ENCODE measurements at places on chromosomes 13 and 19.

- DNase-seq = no peak
These were observed 149.8 kb upstream of the SLITRK1 start for GRCh38 chr13:84032116-84032515.

DNA sequence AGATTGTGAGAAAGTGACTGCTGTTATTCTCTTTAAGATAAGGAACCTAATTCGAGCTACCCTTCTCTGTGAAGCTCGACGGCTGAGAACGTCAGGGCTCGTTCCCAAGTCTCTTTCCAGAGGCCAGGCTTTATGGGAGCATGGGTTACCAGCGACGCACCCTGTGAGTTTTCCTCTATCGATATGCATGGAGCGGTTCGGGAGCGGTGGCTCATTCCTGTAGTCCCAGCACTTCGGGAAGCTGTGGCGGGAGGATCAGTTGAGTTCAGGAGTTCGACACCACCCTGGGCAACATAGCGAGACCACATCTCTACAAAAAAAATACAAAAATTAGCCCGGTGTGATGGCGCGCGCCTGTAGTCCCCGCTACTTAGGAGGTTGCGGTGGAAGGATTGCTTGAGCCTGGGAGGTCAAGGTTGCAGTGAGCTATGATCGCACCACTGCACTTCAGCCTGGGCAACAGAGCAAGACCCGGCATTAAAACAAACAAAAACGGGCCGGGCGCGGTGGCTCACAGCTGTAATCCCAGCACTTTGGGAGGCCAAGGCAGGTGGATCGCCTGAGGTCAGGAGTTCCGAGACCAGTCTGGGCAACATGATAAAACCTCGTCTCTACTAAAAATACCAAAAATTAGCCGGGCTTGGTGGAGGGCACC, 681 bp upstream of the ZNF606 start:
- no peak for DNase-seq

- DNase-seq = no peak
These were observed at the start of gene DGKH for GRCh38 chr13:42048342-42048683. TSS of gene DGKH (plus strand) at chr13:42048648. CDS start at chr13:42048774, 126 bp downstream.

DNA sequence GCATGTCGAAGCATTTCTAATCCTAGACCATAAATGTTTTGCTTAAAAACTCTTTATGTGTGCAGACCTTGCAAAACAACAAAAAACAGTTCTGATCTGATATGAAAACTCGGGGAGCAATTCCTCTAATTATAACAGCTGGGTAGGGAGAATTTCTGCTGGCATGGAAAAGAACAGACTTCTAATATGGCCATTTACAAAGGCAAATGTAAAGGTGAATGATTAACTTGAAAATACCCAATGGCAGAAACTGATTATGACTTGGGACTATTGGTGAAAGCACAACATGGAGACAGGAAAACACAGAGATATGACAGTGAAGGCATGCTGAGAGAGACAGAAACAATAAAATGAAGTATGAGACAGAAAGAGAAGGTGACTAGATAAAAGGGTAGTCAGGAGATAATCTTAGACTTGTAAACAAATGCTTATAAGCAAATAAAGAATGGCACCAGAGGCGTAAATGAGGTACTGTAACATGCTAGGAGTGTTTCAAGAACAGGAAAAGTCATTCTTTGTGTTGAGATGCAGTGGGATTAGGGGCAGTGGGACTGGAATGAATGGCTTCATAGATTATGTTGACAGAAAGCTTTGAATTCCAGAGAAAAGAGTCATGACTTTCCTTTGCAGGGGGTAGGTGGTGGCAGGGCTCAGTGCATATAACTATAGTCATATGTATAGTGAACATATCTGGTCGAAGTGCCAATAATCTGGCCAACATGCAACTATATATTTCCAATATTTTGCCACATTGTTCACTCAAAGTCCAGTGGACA, 393.0 kb downstream of the ITGBL1 start:
- DNase-seq = no peak

- peak; percentile 93 for DNase-seq
These were observed at the start of gene ZNF563 for GRCh38 chr19:12333162-12334159. TSS of gene ZNF563 (minus strand) at chr19:12333633. CDS start at chr19:12333482, 151 bp downstream.

DNA sequence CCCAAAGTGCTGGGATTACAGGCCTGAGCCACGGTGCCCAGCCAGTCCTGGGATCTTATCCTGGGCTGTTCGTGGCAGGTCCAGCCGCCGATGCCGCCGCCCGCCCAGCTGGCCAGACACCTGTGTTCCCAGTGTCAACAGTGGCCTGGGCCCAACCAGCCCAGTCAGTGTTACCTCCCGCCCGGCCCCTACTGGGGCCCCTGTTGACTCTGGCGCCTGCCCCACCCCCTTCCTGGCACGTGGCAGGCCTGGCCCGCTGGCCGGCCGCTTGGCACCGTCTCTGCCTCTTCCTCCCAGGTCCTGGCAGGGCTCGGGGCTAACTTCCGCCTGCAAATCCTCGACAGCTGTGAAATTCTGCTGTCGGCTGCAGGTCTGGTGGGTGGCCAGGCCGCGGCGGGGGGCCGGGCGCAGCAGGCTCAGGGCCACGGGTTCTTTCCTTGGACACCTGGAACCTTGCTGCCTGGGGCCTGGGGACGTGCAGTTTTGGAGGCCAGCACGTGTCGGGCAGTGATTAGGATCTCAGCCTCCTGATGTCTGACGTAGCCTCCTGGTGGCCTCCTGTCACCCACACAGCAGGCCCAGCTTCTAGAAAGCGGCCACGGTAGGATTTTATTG, 9.1 kb downstream of the ARID3A start:
- no peak for DNase-seq

GRCh38 chr13:24251525-24251924, 57.9 kb upstream of the C1QTNF9 start:
- DNase-seq = no peak

- no peak for DNase-seq
These were observed 5.0 kb downstream of the CLIP3 start for GRCh38 chr19:36027696-36028095.

- DNase-seq = no peak
These were observed 1.2 kb downstream of the RPS19 start for GRCh38 chr19:41861116-41861768.

DNA sequence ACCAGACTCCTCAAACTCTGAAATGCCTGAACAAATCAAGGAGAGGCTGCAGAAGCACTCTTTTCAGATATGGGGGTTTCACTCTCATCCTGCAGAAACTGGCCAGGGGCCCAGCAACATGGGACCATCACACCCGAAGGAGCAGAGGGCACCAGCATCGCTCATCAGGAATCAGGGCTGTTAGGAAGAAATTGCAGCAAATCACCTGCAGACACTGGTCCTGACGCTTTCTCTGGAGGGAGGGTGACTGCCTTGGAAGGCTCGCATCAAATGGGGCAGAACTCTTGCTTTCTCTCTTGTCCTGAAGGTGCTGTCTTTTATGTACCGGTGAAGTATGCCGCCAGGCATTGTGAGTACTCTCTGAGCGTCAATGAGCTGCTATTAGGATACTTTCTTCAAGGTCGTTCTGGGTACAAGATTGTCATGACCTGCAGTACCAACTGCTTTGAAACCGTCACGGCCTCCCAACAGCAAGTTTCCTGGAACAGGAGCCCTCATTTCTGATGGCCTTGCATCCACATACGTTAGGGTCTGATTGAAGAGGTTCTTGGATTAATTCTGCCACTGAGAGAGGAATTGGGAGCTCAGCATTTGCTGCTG, 155.7 kb upstream of the SOX1 start:
- DNase-seq = no peak

DNA sequence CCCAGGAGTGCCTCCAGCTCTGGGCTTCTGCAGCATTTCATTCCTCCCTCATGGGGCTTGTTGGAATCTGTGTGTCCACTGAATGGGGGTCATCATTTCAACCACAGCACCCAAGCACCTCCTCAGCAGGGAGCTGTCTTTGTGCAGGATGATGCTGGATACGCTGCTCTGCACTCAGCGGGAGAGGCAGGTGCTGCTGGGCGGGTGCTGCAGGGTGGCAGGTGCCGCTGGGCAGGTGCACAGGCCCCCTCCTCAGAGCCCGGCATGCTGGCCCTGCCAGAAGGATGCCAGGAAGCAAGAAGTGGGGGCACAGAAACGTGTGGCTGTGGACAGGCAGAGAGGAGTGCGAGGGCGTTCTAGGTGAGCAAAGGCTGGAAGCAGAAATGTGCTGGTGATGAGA, 121.8 kb upstream of the VSTM2B start:
- DNase-seq = no peak

DNA sequence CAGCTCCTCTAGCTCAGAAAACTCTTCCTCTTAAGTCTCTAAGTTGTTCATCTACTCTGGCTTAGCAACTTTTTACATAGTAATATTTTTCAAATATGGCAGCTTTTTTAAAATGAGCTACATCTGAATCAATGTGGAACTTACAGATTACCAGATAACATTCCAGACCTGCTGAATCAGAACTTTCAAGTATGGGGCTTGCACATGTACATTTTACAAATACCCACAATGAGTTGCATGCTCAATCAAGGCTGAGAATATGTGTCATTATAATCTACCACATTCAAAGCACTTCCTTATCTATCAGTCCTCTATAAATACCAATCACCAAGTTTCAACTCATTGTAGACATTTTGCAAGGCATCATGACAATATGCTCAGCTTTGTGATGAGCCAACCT, 383.1 kb downstream of the FGF14 start:
- no peak for DNase-seq

- DNase-seq = no peak
These were observed 35.1 kb upstream of the FBXL3 start for GRCh38 chr13:77062097-77062496.

DNA sequence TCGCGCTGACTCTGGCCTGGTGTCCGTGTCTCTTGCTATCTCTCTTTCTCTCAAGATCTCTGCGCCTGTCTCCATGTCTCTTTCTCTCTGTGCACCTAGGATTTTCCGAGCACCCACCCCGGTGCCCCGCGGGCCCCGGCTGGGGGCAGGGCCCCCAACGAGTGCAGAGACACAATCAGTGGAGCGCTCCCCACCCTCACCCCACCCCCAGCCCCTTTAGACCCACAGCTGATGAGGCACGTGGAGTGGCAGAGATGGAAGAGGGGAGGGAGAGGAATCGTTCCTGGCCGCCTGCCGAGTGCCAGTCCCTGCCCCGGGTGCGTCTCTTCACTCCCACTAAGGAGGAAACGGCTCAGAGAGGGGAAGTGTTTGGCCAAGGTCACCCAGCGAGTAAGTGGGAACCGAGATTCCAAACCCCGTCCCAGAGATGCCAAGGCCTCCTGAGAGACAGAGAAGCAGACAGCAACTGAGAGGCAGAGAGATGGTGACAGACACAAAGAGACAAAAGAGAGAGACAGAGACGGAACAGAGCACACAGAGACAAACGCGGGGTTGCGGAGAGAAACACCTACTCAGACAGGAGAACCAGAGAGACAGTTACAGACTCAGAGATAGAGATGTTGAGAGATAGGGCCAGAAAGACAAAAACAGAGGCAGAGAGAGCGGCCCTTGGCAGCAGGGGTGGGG, 626 bp upstream of the BCL3 start:
- DNase-seq = no peak

GRCh38 chr19:45117671-45118070, 24.7 kb downstream of the PPP1R37 start:
- DNase-seq = no peak

DNA sequence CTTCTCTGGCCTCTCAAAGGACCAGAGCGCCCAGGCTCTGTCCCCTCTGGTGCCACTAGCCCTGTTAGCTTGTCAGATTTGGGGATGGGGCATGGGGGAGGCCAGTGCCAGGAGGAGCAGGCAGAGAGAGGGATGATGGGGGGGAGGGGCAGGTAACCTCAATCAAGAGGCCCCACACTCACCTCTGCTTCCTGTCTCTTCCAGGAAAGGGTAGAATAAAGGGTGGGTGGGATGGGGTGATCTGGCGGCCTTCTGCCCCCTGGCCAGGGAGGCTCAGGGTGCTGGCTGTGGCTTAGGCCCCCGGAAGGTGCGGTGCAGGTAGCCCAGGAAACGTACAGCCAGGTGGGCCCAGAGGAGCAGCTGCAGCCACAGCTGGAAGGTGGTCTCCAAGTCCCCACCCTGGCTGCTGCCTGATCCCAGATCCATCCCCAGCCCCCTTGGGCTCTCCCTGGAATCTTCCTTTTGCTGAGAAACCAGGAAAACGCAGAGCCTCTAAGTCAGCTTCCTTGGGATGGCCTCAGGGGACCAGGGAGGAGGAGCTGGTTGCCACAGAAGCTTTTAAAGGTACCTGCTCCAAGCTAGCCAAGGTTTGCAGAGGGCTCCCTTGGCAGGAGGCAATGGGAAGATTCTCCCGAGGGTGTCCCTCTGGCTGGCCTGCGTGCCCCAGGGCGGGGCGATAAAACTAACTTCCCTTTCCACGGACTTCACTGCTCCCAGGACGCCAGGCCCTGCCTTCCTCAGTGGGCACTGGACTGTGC, 5.3 kb downstream of the PRKACA start:
- no peak for DNase-seq

DNA sequence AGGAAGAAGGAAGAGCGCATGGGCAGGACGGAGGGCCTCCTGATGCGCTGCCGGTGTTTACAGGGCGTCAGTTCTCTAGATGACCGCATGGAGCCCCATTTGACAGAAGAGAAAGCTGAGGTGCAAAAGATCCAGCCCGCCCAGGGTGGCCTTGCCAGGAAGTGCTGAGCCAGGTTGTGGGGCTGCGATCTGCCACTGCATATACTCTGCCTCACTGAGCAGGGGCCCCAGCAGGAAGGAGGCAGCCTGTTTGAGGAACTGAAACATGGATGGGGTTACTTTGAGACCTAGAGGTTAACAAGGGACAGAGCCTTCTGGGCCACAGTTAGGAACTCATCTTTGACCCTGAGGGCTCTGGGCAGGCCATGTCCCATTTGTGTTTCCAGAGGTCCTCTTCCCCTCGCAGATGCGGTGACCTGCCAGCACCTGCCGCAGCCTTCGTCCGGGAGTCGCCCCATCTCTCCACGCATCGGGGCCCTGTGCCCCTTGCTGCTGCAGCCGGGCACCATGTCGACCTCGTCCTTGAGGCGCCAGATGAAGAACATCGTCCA, 3.2 kb downstream of the EPN1 start:
- DNase-seq = no peak

- no peak for DNase-seq
These were observed 14.8 kb upstream of the AKAP8L start for GRCh38 chr19:15433519-15434069.

GRCh38 chr13:102978168-102978567, 88.0 kb downstream of the SLC10A2 start:
- DNase-seq = no peak

DNA sequence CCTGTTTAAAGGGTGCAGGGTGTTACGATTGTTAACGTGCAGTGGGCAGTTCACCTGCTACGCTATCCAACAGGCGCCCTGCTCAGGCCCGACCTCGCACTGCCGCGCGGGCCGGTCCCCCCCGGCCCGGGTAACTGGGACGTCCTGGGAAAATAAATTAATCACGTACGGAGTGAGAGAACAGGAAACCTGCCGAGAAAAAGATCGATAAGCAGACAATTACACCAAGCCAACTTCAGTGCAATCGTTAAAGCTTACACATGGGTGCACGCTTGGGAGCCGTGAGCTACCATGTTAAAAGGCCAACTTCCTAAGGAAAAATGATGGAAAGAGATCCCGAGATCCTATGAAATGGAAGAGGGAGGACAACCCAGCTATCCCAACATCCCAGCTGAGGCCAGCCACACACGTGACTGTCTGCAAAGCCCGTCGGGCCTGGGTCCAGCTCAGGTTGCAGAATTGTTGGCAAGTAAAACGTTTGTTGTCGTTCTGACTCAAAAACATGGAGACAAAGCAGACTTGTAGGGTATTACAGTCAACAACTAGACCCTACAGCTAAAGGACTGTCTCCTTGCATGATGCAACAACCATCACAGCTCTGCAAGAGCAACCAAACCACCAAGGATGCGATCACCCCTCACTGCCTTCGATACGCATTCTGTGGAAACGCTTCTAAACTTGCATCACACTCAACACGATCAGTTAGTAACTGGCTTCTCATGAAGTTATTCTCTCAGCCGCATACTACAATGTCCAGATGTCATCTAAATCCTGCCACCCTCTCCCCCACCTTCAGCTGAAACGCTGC, 741 bp upstream of the TUBGCP3 start:
- no peak for DNase-seq

All from CMK (cell line).